ENCODE measurements at places on chromosomes 1 and 21. TPM values are rescaled to one million over a fixed set of nuclear protein-coding genes. Genes with fewer than 3 reads are reported as not detected.

The KIRREL1 gene
- total RNA-seq, result 0.08 TPM

The UBXN10 gene
- 0.09 TPM for total RNA-seq

The SYCP1 gene
- total RNA-seq, result not detected

The OBSCN gene
- 20.8 TPM for total RNA-seq

The CYYR1 gene
- not detected for total RNA-seq

The VSIG8 gene
- 0.18 TPM for total RNA-seq

The ILDR2 gene
- 10.2 TPM for total RNA-seq

The RAD54L gene
- 118 TPM for total RNA-seq

The FAM72D gene
- total RNA-seq, result 32.4 TPM

The HIVEP3 gene
- total RNA-seq, result 25.0 TPM

The UTP25 gene
- 11.3 TPM for total RNA-seq

The RSPH1 gene
- total RNA-seq, result 0.33 TPM

The NPR1 gene
- not detected for total RNA-seq

The ORC1 gene
- 42.4 TPM for total RNA-seq

The OR2T33 gene
- not detected for total RNA-seq

The GNAT2 gene
- total RNA-seq, result 0.34 TPM

The CNTN2 gene
- total RNA-seq, result not detected

The OLIG2 gene
- total RNA-seq, result not detected

The G0S2 gene
- 40.7 TPM for total RNA-seq

The VANGL2 gene
- 0.18 TPM for total RNA-seq

The PRRX1 gene
- not detected for total RNA-seq

The MCL1 gene
- total RNA-seq, result 307 TPM

The EPHA2 gene
- total RNA-seq, result 0.07 TPM

The BTG2 gene
- 185 TPM for total RNA-seq

The ANKRD34A gene
- total RNA-seq, result 9.1 TPM

The IGSF21 gene
- total RNA-seq, result not detected

The IFNGR2 gene
- total RNA-seq, result 9.9 TPM

The RHD gene
- total RNA-seq, result not detected

The NHLH1 gene
- total RNA-seq, result 0.68 TPM

The SLFNL1 gene
- total RNA-seq, result 0.39 TPM

Measured in activated naive CD4-positive, alpha-beta T cell treated with anti-CD3 and anti-CD28 coated beads, Interleukin-2, amount 50 U/mL, for 72 hours (primary cell).